ENCODE measurements at places on chromosomes 4 and X.

- peaks cover 18% of the 10 kb centered on the region for H3K4me1 ChIP-seq
- H3K36me3 ChIP-seq = no peaks in the 10 kb centered on the region
- peak; percentile 84 for DNase-seq
- no peak within 1 kb of the TSS for H3K27ac ChIP-seq
- H3K27me3 ChIP-seq = no peaks in the 10 kb centered on the region
Observed at GRCh38 chr4:118352843-118353533, at the start of gene PRSS12. Gene PRSS12, minus strand, starts transcription at chr4:118353003. Its CDS starts 283 bp downstream, at chr4:118352720.

- H3K36me3 ChIP-seq = no peaks in the 10 kb centered on the region
- DNase-seq = no peak
- H3K4me3 ChIP-seq = no peak overlapping the region
- H3K4me1 ChIP-seq = no peaks in the 10 kb centered on the region
Observed at GRCh38 chr4:6441758-6442157, 30.7 kb downstream of the PPP2R2C start.

DNA sequence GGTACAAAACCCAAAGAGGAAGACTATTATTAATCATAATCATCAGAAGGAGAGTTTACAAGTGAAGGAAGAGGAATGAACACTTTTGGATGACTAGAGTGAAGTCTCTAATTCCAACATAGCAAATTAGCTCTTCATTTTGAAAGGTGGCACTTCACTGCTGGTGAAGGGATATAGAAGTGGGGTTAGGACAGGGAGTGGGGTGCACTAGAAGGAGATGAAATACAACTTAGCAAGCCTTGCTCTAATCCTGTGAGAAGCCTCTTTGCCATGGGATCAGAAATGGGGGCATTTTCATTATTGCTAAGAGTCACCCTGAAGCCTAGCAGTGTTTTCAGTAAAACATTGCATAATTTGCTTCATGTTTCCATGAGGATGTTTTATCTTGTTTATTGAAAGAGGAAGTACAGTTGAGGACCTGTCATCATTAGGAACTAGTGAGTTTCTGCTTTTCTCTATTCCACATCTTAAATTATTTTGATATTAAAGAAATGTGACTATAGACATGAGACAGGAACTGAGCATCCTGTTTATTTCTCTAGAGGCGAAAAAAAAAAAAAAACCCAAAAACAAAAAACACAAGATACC is 9.3 kb upstream of the GRPR start:
- H3K4me1 ChIP-seq = peaks cover 3% of the 10 kb centered on the region
- H3K36me3 ChIP-seq = no peaks in the 10 kb centered on the region
- H3K4me3 ChIP-seq = no peak overlapping the region
- DNase-seq = peak; percentile 5

DNA sequence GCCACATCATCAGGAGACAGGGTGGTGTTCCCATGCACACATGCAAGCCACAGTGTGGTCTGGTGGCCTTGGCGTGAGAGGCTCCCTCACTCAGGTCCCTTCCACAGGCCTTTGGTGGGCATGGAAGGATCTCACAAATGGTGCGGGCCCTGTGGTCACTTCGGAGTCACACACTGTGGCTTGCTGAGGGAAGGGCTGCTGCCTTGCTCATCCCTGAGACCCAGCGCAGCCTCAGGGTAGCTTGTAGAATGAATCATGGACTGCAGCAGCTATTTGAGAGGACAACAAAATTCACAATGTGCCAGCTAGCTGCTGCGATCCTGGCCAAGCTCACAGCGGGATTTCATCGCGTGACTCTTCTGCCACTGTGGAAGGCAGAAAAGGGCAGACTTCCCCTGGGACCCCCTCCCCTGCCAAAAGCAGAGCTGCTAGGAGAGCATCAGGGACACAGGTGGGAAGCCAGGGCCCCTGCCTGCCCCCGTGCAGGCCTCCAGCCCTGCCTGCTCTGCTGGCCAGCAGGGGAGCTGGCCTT is 106.4 kb downstream of the ABLIM2 start:
- peaks cover 18% of the 10 kb centered on the region for H3K27me3 ChIP-seq
- H3K27ac ChIP-seq = no peak overlapping the region
- no peak for DNase-seq
- no peaks in the 10 kb centered on the region for H3K4me1 ChIP-seq

- no peak overlapping the region for H3K4me3 ChIP-seq
- no peaks in the 10 kb centered on the region for H3K4me1 ChIP-seq
- no peaks in the 10 kb centered on the region for H3K27me3 ChIP-seq
- no peak overlapping the region for H3K27ac ChIP-seq
- DNase-seq = no peak
- H3K36me3 ChIP-seq = no peaks in the 10 kb centered on the region
Observed at GRCh38 chr4:69025999-69026387, 70.3 kb upstream of the UGT2B7 start.

GRCh38 chr4:174244441-174244840 is 39.0 kb downstream of the FBXO8 start:
- H3K4me3 ChIP-seq = no peak overlapping the region
- peaks cover 9% of the 10 kb centered on the region for H3K36me3 ChIP-seq
- DNase-seq = peak; percentile 50
- no peak overlapping the region for H3K27ac ChIP-seq

DNA sequence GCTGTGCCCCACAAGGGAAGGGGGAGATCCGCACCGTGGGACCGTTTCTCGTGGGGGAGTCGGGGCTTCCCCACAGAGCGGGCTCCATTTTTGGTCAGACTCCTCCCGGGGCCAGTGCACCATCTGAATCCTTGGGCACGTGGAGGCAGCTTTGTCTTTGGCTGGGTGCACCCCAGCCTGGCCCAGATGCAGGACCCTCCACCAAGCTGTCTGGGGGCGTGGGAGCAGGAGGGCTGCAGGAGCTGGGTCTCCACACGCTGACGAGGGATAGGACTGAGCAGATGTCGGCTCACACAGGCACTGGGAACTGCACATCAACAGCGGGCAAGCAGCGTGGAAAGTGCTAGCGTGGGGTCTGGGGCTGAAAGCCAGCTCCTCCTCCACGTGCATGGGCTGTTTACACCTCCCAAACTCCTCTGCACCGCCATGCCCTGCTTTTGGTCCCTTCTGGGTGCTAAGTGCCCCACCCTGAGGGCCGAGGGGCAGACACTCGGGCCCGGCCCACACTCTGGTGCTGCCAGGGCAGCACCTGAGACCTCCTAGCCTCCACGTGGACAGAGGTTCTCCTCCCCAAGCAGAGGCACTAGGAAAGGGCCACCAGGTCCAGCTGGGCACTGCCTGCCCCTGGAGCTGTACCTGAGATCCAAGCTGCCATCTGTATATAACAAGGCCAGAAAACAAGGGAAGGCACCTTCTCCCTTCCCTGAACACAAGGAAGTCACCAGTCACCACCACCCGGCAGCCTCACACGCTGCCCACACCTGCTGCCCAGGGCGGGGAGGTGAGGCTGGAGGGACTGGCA is 13.8 kb downstream of the DGKQ start:
- DNase-seq = no peak
- H3K27ac ChIP-seq = no peak overlapping the region
- no peak overlapping the region for H3K4me3 ChIP-seq
- H3K4me1 ChIP-seq = no peaks in the 10 kb centered on the region

GRCh38 chrX:138492371-138492770 is 219.1 kb downstream of the FGF13 start:
- H3K4me1 ChIP-seq = no peaks in the 10 kb centered on the region
- no peak overlapping the region for H3K27ac ChIP-seq
- DNase-seq = no peak
- no peak overlapping the region for H3K4me3 ChIP-seq
- H3K36me3 ChIP-seq = no peaks in the 10 kb centered on the region

DNA sequence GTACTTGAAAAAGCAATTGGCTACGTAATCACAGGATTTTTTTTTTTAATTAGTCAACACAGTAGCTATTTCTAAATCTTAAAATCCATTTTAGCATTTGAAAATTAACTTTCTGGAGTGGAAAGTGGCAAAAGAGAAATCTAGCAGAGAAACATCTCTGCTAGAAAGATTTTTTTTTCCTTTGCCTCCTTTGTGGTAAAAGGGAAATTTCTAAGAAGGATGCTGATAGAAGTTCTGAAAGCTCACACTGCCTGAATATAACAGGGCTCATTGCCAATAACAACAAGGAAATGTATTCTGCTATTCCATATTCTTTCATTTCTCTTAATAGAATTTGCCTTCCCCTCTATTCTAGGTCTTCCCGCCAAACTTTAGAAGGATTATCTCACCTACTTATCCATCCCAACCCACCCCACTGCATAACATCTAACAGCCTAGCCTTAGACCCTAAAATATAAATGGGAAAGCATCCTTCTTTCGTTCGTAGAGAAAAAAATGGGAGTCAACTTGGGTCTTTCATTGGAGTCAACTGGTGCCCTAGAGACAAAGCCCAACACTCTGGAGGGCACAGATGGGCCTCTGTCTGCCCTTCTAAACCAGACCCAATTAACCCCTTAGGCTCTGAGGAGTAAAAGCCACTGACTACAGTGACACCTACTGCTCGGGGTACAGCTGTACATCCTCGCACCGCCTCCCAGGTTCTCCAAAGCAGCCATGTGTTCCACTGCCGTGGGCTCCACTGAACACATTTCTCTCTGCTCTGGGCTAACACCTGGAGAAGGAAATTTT is 103.9 kb downstream of the MAML3 start:
- peaks cover 11% of the 10 kb centered on the region for H3K4me1 ChIP-seq
- peak overlapping the region; percentile 82 for H3K4me3 ChIP-seq
- no peak overlapping the region for H3K27ac ChIP-seq

DNA sequence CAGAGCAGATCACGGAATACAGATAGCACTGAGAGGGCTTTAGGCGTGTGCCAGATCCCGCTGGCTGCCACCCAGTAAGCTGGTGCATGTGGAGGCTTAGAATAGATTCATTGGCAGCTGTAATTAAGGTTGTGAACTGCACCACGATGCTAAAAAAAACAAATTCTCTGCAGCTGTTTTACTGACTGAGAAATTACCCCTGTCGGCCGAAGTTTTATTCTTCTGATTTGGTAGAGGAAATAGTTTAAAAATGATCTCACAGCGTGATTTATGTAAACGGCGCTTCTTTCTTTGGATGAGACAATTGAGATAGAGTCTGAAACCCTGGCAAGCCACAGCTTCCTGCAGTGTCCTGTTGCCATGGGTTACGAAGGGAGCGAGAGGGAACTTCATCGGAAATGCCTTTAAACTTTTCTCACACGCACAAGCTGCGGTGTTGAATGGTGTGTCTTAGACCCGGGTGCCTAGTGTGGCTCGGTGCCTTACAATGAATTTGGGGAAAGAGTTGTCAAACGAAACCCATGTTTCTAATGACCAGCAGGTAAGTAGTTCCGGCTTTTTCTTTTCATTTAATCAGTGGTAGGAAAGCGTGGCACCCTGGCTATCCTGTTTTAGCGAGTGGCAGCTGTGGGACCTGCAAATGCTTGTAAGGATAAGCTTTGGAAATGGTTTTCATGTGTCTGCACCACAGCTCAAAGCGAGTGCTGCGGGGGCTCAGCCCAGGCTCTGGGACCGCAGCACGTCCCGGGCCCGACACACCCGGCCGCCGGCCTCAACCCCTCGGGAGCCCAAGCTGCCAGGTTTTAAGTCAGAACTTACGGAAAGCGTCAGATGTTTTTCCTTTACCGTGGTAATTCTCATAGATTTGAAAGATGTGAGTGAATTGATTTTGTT is 71.7 kb upstream of the HGFAC start:
- H3K36me3 ChIP-seq = no peaks in the 10 kb centered on the region
- H3K4me1 ChIP-seq = peaks cover 23% of the 10 kb centered on the region
- DNase-seq = peak; percentile 96
- H3K4me3 ChIP-seq = peak overlapping the region; percentile 69
- H3K27ac ChIP-seq = peak overlapping the region; percentile 75

DNA sequence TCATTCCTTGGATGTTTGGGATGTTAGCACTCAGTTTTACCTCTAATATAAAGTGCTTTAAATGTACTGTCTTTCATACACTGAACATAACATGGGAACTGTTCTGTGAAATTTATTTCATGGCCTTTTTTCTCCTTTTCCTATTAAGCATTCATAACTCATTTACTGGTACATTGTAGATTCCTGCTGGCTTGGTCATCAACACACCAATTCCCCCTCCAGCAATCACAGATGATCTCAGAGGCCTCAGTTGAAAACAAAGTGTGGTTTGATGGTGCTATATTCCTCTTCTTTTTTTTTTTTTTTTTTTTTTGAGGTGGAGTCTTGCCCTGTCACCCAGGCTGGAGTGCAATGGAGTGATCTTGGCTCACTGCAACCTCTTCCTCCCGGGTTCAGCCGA is 61.9 kb upstream of the FAM47B start:
- H3K4me1 ChIP-seq = peaks cover 48% of the 10 kb centered on the region
- DNase-seq = peak; percentile 68
- H3K27ac ChIP-seq = peak overlapping the region; percentile 30
- no peak overlapping the region for H3K4me3 ChIP-seq
- H3K36me3 ChIP-seq = no peaks in the 10 kb centered on the region

DNA sequence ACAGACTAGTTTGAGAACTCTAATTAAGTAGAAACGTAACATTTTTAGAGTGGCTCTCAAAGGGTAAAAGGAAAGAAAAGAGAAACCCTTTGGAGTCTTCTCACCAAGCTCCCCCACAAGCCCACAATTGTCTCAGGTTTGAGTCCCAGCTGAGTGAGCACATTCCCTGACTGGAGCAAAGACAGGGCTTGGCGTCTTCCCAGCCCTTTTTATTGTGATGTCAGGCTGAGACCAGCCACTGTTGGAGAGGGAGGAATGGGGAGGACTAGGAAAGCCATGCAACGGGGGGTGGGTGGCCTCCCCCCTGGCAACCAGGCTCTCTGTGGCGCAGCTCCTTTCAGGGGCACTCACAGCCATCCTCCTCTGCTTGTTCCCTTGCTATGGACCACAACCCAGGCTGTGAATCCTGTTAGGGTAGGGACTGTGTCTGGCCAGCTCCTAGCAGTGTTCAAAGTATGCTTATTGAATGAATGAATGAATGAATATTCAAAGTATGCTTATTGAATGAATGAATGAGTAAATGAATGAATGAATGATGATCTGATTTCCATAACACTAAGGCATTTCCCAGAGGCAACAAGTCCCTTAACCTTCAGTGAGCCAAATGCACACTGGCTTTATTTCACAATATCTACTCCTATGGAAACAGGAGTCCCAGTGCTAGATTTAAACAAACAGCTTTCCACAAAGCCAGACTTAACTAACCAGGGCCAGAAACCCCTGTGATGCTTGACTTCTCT is 413.3 kb downstream of the MID1IP1 start:
- DNase-seq = no peak
- no peak overlapping the region for H3K4me3 ChIP-seq
- H3K27me3 ChIP-seq = no peaks in the 10 kb centered on the region
- no peak overlapping the region for H3K27ac ChIP-seq
- no peaks in the 10 kb centered on the region for H3K36me3 ChIP-seq

DNA sequence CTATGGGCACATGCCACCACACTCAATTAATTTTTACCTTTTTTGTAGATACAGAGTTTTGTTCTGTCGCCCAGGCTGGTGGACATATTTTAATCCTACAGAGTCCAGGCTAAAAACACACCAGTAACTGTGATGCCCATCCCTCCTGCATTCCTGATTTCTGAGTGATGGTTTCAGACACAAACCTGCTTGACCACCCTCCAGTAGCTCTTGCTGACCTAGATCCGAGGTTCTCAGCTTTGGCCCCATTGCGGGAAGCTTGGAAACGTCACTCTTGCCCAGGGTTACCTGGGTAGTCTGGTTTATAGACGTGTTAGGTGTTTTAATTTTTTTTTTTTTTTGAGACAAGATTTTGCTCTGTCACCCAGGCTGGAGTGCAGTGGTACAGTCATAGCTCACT is 7.5 kb downstream of the CD99 start:
- H3K27me3 ChIP-seq = no peaks in the 10 kb centered on the region
- no peak overlapping the region for H3K4me3 ChIP-seq
- H3K27ac ChIP-seq = no peak overlapping the region

All from GM23248 (cell line).